PC-9 (cell line): ENCODE measurements at places on chromosomes 6 and 20. TPM values are rescaled to one million over a fixed set of nuclear protein-coding genes. Genes with fewer than 3 reads are reported as not detected.

DNA sequence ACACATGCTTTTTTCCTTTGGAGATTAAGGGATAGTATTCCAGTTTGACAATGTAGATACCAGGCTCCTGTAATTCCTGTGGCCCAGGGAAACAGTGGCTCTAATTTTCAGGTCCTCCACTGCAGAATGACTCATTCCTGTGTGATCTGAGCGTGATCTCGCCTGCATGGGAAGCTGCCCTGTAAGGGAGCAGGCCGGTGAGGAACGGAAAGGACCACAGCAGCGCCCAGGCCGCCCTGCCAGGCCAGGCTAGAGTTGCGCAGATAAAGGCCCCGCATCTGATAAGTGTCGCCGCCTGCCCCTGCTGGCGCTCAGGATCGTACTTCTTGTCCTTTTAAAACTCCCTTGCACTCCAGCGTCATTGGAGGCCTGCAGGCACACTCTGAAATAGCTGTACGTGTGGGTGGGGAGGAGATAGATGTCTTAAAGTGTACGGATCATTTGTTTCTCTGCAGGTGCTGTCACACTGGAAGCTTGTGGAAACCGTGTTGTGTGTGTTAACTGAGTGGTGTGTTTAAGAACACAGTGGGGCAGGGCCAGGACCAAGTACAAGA, 60.7 kb downstream of the SYNJ2 start:
- no peak overlapping the region for H3K4me3 ChIP-seq
- H3K27me3 ChIP-seq = no peaks in the 10 kb centered on the region
- peaks cover 59% of the 10 kb centered on the region for H3K4me1 ChIP-seq
- H3K36me3 ChIP-seq = peaks cover 13% of the 10 kb centered on the region; the same call in 1 of the 2 replicates
- peak; percentile 63 for DNase-seq

- peaks cover 13% of the 10 kb centered on the region for H3K4me1 ChIP-seq
- no peak overlapping the region for H3K27ac ChIP-seq
- H3K4me3 ChIP-seq = no peak overlapping the region
Observed at GRCh38 chr6:42571611-42572342, 7.9 kb downstream of the UBR2 start.

KHDC1L gene
- 1.1 TPM in 1 of 2 replicates, not detected in the other for total RNA-seq

IL20RA gene
- total RNA-seq = 2.5 and 4.0 TPM in 2 replicates

DNA sequence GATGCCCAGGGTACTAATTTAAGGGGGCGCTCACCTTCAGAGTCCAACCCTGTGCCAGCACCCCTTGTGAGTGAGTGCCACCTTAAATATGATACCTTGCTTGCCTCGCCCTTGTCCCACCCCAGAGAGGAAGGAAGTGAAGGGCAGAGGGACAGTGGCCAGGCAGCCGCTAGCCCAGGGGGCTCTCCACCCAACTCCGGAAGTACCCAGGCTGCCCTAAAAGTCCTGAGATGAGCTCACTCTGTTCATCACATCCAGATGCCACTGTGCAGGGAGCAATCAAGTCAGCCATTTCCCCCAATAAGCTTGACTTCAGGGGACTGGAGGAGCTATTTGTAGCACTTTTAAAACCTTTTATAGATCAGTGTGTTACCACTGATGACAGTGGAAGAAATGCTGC, 25.0 kb upstream of the STX16 start:
- no peak for DNase-seq
- H3K4me3 ChIP-seq = no peak overlapping the region
- H3K27me3 ChIP-seq = no peaks in the 10 kb centered on the region

MMP24 gene
- 0.45 and 0.48 TPM in 2 replicates for total RNA-seq

GRCh38 chr6:7106752-7107577, 796 bp upstream of the RREB1 start:
- H3K27ac ChIP-seq = no peak overlapping the region
- no peaks in the 10 kb centered on the region for H3K36me3 ChIP-seq
- peak; percentile 48 for DNase-seq
- no peaks in the 10 kb centered on the region for H3K27me3 ChIP-seq

- H3K4me1 ChIP-seq = peaks cover 29% of the 10 kb centered on the region
- peaks cover 9% of the 10 kb centered on the region; the same call in 1 of the 2 replicates for H3K36me3 ChIP-seq
- no peaks in the 10 kb centered on the region for H3K27me3 ChIP-seq
- peak; percentile 36 for DNase-seq
- H3K27ac ChIP-seq = no peak overlapping the region
- peak overlapping the region; percentile 93 for H3K4me3 ChIP-seq
Observed at GRCh38 chr6:43172104-43173007, 1.3 kb downstream of the SRF start.

NCOA3 gene
- 40.3 and 78.0 TPM in 2 replicates for total RNA-seq

RIPPLY2 gene
- total RNA-seq = not detected in 2 replicates

DNA sequence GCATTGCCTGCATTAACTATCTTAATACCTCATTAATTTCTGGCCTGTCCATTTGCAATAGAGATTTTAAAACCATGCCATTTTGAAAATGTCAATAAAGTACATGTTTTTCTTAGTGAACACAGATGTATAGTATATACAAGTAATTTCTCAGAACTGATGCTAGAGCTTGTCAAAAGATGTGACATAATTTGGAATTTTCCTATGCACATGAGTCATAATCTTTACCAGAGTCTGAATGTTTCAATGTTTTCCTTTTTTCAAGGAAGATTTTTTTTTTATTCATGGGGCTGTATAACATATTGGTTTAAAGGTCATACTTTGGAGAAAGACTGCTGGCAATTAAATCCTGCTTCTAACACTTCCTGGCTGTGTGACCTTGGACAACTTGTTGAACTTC, 1347.5 kb upstream of the ADGRB3 start:
- no peaks in the 10 kb centered on the region for H3K4me1 ChIP-seq
- no peak for DNase-seq
- H3K27me3 ChIP-seq = no peaks in the 10 kb centered on the region
- no peaks in the 10 kb centered on the region for H3K36me3 ChIP-seq

DNA sequence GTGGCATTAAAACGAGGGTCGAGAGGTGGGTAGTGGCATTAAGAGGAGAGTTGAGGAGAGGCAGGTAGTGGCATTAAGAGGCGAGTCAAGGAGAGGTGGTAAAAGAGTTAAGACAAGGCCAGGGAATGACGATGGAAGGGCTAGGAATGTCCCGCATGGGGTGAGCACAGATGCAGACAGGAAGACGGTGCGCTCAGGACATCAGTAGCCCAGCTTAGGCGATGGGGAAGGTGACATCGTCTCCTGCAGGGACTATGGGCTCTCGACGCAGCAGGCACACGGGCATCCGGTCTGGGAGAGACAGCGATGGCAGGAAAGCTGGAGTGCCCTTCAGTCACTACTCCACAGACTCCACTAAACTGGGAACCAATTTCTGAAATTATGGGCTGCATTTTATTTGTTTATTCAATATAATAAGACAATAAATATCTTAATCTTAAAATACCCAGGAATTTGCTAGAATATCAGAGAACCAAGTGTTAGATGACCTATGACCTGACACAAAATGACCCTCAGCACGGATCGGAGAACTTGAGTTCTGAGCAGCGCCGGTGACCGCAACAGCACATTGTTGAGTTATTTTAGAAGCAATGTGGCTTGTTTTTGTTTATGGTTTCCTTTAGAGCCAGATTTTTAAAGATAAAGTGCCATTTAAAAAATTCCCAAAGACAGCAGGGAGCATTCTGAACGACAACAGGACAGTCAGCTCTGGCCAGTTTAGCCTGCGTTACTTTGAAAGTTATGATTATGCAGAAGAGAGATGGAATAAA, 177.7 kb downstream of the SMOC2 start:
- DNase-seq = no peak
- H3K27ac ChIP-seq = no peak overlapping the region
- H3K36me3 ChIP-seq = no peaks in the 10 kb centered on the region
- peaks cover 4% of the 10 kb centered on the region; the same call in 1 of the 2 replicates for H3K4me1 ChIP-seq

DNA sequence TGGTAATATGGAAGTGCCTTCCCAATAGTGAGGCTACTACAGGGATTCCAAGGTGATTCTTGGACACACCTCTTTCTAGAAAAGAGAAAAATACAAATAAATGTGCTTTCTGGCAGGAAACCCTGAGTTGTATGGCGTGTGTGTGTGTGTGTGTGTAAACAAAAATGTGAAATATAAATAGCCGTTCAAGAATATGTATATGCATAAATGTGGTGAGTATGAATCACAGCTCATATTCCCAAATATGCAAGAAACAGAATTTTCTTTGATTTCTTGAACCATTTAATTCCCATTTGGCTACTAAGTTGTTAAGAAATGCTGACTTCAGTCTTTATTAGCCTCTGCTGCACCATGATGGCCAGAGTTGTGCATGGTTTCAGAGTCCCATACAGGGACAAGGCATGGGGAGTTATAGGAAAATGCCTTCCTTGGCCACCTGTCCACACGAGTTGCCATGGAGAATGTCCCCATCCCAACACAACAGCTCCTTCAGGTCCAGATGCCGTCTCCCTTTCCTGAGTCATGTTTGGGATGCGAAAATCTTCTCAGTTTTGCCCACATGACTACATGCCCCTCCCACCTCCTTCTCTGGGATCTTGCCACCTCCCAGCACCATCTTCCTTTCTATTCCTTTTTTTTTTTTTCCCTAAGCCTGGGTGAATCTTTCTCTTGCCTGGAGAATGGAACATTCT, 312.4 kb upstream of the ECI2 start:
- H3K27me3 ChIP-seq = no peaks in the 10 kb centered on the region
- no peak for DNase-seq
- H3K36me3 ChIP-seq = no peaks in the 10 kb centered on the region
- 0 out of 2 replicates have a peak, but pooled peaks cover 6% of the 10 kb centered on the region for H3K4me1 ChIP-seq

DNA sequence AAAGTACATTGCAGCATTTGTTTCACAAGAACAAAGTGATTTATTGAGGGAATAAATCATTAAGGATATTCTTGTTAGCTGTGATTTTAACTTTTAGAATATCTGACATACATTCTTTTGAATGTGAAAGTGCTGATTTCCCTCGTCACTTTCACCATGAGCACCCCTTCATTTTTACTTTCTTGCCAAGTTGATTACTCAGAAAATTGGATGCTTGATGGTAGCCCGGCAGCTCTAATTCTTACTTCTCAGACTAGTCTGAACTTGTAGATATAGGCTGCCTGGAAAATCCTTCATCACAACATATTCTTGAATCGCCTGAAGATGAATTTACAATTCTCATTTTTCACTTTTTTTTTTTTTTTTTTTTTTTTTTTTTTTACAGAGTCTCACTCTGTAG, 147.1 kb upstream of the SMLR1 start:
- no peak overlapping the region for H3K27ac ChIP-seq
- no peaks in the 10 kb centered on the region for H3K36me3 ChIP-seq
- H3K27me3 ChIP-seq = no peaks in the 10 kb centered on the region
- peaks cover 3% of the 10 kb centered on the region; the same call in 1 of the 2 replicates for H3K4me1 ChIP-seq
- H3K4me3 ChIP-seq = no peak overlapping the region
- DNase-seq = no peak

MICA gene
- 11.8 and 13.5 TPM in 2 replicates for total RNA-seq

RIPOR2 gene
- total RNA-seq = 0.63 and 0.94 TPM in 2 replicates

IL17F gene
- total RNA-seq = not detected in 2 replicates

GRCh38 chr20:58639182-58640146, 11.6 kb upstream of the STX16 start:
- no peaks in the 10 kb centered on the region for H3K27me3 ChIP-seq
- no peaks in the 10 kb centered on the region for H3K36me3 ChIP-seq
- no peak for DNase-seq
- H3K4me3 ChIP-seq = no peak overlapping the region
- peaks cover 11% of the 10 kb centered on the region for H3K4me1 ChIP-seq

TMEM151B gene
- not detected in 2 replicates for total RNA-seq

ZC3H12D gene
- total RNA-seq = 0.10 TPM in 1 of 2 replicates, not detected in the other

FNDC1 gene
- total RNA-seq = not detected in 2 replicates

IPCEF1 gene
- 0.28 and 0.57 TPM in 2 replicates for total RNA-seq

LY6G6F gene
- not detected in 2 replicates for total RNA-seq

CST4 gene
- total RNA-seq = 0.78 TPM in 1 of 2 replicates, not detected in the other

SLA2 gene
- not detected in 2 replicates for total RNA-seq

GRCh38 chr20:59746155-59746554, 141.8 kb downstream of the PHACTR3 start:
- H3K27me3 ChIP-seq = peaks cover 100% of the 10 kb centered on the region
- DNase-seq = no peak
- no peak overlapping the region for H3K27ac ChIP-seq
- no peaks in the 10 kb centered on the region for H3K4me1 ChIP-seq
- H3K4me3 ChIP-seq = no peak overlapping the region
- no peaks in the 10 kb centered on the region for H3K36me3 ChIP-seq

FAM217A gene
- not detected in 2 replicates for total RNA-seq

PDE10A gene
- total RNA-seq = not detected in 2 replicates

CRISP2 gene
- not detected in 2 replicates for total RNA-seq

- H3K36me3 ChIP-seq = no peaks in the 10 kb centered on the region
- no peak overlapping the region for H3K4me3 ChIP-seq
- no peak overlapping the region for H3K27ac ChIP-seq
- no peaks in the 10 kb centered on the region for H3K4me1 ChIP-seq
- 0 out of 2 replicates have a peak, but pooled peaks cover 3% of the 10 kb centered on the region for H3K27me3 ChIP-seq
Observed at GRCh38 chr20:43832961-43833360, 81.7 kb upstream of the TOX2 start.

DNA sequence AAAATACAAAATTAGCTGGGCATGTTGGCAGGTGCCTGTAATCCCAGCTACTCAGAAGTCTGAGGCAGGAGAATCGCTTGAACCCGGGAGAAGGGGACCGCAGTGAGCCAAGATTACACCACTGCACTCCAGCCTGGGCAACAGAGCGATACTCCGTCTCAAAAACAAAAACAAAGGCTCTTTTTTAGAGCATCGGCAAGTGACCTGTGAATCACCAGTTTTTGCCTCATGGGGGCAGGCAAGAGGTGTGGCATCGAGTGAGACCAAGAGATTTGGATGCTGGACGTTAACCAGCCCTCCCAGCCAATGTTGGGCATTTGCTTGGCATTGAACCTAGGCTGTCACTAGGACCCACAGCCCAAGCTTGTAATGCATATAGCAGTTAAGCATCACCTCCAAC, 14.6 kb upstream of the CDK5RAP1 start:
- no peaks in the 10 kb centered on the region for H3K36me3 ChIP-seq
- H3K4me3 ChIP-seq = no peak overlapping the region
- no peak overlapping the region for H3K27ac ChIP-seq

DNA sequence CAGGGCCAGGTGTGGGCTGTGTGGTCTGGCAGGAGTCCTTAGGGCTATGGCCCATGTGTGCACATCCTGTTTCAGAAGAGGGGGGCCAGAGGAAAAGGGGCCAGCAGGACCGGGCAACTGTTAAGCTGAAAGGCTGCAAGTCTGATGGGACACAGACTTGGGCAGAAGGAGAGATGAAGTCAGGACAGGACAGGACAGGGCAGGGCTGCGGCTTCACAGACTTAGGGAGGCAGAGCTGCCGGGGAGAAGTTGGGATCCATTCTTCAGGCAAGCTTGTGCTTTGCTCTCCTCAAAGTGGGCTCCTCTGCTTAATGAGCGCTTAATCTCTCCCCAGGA, 28.7 kb downstream of the MOCS1 start:
- DNase-seq = no peak
- H3K4me1 ChIP-seq = no peaks in the 10 kb centered on the region
- H3K27ac ChIP-seq = no peak overlapping the region
- no peak overlapping the region for H3K4me3 ChIP-seq
- H3K27me3 ChIP-seq = peaks cover 65% of the 10 kb centered on the region
- no peaks in the 10 kb centered on the region for H3K36me3 ChIP-seq
